ENCODE measurements at places on chromosomes 3 and 15.

DNA sequence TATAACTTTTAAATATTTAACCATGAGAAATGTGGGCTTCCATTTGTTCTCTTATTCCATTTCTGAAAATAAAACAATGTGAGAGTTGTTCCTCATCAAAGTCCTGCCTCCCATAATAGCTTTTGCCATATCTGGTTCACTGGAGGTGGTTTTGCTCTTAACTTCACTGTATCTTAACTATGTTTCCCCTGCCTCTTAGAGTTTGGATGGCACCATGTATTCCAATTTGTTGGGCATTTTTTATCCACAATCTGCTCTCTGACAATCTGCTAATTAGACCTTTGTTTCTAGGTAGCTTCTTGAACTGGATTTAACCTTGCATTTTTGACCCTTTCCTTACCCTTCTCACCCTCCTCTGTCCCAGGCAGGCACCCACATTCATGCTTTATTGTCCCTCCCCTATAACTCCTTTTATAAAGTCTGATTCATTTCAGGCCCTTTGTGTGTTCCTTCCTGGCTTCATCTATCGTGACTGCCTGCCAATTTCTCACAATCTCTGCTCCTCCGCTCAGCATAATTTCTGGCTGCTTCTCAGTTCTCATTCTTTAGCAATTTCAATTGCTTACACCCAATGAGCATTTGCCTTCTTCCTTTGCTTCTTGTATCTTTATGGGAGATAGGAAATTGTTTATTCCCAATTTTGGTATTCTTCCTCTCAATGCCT lies 144.2 kb upstream of the ARHGEF26 start:
- peak; percentile 20 for DNase-seq

GRCh38 chr3:18428036-18428435 lies 2.9 kb upstream of the SATB1 start:
- DNase-seq, result no peak

- DNase-seq, result peak; percentile 57
Measured at GRCh38 chr3:129593595-129594339, 12.7 kb downstream of the PLXND1 start.

GRCh38 chr3:29889215-29889614 lies 608.3 kb downstream of the RBMS3 start:
- DNase-seq, result no peak

GRCh38 chr3:12670365-12671119 lies 6.6 kb upstream of the RAF1 start:
- DNase-seq, result no peak

- DNase-seq, result no peak
Measured at GRCh38 chr3:64291345-64291744, 66.1 kb upstream of the PRICKLE2 start.

- no peak for DNase-seq
Measured at GRCh38 chr3:113255100-113255853, 43.9 kb downstream of the BOC start.

DNA sequence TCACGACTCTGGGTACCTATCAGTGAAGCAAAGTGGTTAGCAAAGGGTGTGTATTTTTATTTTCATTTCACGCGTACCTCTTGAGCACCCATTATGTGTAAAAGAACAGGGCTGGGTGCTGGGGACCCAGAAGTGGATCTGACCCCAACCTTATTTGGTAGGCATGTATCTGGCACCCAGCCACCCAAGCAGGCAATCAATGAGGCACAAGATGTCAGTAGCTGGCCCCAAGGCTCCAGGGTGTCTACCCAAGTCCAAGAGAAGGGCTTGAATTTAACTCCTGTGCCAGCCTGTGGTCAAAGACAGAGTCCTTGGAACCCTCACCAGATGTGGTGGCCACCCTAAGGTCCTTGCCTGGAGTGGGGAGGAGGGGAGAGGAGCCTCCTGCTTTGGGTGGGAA lies 5.7 kb downstream of the PLEKHO2 start:
- DNase-seq, result no peak

DNA sequence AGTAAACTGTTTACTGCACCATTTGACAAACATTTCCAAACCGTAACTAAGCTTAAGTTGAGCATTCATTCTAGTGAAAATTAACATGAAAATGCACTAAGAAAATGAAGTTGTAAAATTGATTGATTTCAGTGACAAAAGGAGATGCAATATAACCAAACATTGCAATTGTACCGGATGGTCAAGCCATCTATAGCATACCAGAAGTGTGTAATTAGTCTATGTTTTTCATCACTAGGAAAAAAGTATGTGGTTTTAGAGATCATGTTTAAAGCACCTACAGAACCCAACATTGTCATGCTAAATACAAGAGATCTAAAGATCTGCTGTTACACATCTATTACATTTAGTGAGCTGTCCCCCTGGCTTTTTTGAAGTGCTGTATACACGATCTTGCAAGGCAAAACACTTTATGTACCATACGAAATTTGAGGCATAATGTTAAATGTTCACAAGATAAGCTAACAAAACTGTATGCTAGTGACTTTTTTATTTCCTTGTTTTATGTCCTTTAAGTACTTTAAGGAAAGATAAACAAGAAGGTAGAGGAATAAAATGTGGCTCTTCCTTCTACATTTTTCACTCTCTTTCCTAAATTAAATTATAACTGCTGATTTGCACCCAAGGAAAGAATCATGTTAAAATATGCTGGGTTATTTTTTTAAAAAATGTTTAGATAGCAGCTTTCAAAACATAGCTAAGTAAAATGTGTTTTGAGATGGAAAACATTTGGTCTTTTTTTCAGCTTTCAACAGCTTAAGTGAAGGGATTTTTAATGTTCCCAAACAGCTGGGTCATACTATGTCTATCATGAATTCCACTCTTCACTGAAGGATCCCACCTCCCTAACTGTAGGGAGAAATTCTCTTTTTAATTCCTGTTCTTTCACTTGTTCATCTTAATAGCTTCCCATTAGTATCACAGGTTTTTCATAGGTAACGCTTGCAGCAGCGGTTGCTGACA lies 498.0 kb downstream of the MECOM start:
- DNase-seq, result no peak

GRCh38 chr3:37660782-37661181 lies 200.9 kb upstream of the CTDSPL start:
- DNase-seq, result no peak

DNA sequence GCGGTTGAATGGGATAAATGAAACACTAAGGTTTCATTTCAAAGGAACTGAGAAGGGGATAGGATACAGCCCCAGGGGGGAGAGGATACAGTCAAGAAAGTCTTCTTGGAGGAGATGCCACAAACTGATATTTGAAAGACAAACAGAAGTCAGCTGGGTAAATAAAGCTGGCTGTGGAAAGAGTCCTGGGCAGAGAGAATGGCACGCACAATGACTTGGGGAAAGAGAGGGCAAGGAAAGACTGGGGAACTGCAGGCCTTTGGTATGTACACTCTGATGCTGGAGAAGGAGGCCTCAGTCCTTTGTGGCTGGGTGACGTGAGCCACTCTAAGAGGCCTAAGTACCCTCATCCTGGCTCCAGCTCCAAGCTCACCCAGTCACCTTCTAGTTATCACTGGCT lies 45.2 kb upstream of the LMCD1 start:
- DNase-seq, result no peak

GRCh38 chr3:171940151-171940649 lies 97.1 kb downstream of the TMEM212 start:
- no peak for DNase-seq

DNA sequence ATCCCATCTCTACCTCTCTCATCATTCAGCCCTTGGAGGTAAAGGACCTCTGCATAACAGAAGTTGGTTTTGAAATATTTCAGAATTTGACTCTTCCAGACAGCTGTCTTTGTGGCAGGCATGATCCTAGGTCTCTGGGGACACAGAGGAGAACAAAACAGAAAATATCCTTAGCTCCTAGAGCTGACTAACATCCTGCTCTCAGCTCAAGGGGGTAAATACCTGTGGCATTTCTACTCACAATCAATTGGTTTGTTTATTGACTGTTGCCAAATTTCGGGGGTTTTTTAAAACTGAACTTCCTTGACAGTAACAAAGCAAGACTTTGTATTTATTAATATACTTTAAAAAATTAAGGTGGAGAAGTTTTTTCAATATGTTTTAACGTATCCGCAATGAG lies 78.8 kb downstream of the EOMES start:
- DNase-seq, result no peak

- no peak for DNase-seq
Measured at GRCh38 chr3:66717806-66718205, 217.0 kb upstream of the LRIG1 start.
